ENCODE measurements at places on chromosomes 2 and 18.

DNA sequence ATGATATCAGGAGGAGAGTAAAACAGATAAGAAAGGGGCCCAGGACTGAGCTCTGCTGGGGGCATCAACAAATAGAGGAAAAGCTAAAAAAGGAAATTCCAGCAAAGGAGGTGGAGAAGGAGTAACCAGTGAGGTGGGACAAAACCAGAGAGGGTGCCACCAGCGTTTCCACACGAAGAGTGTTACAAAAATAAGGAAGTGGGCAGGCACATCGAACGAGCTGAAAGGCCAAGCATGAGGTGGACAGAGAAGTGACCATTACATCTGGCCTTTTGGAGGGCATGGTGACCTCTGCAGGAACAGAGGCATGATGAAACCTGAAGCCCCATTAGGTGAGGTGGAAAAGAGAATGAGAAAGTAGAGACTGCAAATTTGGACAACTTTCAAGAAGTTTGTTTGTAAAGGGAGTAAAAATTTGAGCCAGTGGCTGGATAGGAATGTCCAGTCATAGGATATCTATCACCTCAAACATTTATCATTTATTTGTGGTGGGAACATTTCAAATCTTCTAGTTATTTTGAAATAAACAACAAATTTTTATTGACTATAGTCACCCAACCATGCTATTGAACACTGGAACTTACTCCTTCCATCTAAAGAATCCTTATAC, 18.4 kb upstream of the VIT start:
- peak; percentile 28 for DNase-seq

DNA sequence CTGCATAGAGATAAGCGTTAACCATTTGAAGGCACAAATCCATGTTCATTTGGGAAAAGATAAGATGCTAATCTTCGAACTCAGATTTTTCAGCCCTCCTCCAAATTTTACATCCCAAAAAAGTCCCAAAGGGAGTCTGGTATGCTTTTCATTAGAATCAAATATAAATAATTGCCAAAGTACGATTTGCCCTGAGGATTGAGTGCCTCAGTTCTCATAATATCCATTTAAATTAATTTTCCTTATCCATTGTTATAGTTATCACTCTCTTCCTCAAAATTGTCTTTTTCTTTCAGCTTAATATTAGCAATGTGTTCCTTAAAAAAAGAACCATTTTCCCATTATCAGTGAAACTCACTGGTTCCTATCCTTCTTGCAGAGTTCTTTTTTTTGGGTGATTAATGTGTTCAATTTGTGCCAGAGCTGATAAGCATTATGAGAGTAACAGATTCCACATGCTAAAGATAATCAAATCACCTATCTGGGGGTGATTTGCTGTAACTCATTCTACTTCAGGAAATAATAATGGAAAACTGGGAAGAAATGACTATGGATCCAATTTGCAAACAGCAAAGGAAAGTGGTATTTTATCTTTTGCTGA, 686 bp downstream of the HNMT start:
- DNase-seq = no peak

GRCh38 chr2:3291113-3291512, 86.5 kb downstream of the EIPR1 start:
- no peak for DNase-seq

DNA sequence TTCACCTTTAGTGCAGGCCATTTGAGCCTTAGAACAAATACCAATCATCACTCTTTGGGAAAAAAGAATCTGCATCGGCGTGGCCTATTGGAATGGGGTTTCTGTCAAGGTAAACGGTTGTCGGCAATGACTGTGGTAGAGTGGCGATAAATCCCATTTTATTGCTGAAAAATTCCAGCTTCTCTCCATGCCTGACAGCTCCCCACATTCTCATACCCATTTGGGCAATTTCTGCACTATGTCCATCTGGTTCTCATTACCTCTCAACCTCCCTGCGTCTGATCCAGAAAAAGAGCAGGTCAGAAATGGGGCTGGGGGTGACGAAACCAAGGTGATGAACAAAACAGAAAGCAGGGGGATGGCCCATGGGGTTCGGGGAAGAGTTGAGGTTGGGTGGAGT, 254.0 kb downstream of the MEIS1 start:
- no peak for DNase-seq

DNA sequence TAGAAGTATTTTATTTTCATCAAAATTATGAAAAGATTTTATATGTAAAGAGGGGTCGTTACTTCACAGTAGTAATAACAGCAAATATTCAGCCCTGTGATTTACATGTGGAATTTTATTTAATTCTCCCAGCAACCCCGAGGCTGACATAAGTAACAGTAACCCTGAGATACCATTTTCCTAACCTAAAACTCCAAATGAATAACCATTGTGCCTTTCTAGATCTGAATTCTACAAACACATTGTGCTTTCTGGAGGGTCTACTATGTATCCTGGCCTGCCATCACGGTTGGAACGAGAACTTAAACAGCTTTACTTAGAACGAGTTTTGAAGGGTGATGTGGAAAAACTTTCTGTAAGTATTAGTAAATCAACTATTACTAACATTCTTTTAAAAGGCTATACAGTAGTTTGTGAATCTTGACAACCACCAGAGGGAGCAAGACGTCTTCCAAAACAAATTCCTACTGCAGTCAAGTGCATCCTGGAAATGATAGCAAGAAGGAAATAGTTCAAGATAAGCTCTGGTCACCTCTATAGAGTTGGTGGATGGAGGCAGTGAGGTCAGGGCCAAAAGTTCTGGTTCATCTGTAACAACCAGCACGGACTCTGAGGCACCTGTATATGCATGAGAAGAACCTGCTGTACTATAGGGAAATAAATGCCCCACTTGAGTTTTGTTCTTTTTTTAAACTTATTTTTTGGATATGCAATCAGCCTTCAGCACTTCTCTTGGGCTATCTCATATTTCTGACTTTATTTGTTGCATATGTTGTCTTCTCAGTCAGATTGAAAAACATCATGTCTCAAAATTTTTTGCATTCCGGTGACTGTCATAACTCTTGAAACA, 37.4 kb downstream of the ACTR2 start:
- peak; percentile 76 for DNase-seq

- peak; percentile 15 for DNase-seq
Observed at GRCh38 chr18:80246445-80247392, 595 bp downstream of the PARD6G start.

GRCh38 chr2:147790580-147790979, 54.2 kb upstream of the ACVR2A start:
- no peak for DNase-seq

GRCh38 chr2:22126106-22126505, 1002.3 kb downstream of the TDRD15 start:
- no peak for DNase-seq

GRCh38 chr2:165401285-165401852, 68.1 kb upstream of the CSRNP3 start:
- peak; percentile 60 for DNase-seq

DNA sequence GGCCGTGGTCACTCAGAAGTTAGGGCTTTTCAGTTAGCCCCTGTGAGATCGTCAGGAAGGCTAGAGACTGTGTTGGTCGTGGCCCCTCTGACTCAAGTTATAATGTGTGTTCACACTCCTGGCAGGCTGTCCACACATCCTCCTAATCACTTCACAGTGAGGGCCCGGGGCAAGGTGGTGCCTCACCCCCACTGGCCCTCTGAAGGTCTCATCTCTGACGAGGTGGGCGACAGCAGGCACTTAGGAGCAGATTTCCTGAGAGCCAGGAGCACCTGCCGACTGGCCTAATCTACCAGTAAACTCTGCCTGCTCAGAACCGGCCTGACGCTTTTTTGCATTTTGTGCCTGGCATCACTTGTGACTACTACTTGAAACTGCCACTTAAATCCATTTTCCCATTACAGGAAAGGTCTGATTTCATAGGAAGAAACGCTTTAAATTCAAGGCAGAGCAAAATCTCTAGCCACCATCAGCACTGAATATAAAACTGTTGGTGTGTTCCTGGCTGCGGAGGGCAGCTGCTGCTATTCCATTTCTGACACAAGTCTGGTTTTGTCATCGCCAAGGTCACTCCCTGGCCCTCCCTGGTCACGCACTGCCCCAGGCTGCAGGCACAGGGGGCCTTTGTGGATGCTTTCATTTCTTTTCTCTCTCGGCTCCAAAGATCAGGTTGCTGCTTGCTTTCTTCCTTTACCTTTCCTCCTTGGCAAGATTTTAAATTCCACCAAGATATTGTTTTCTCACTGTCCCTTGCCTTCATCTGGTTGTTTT, 48.0 kb downstream of the RAB12 start:
- no peak for DNase-seq

- DNase-seq = no peak
Observed at GRCh38 chr2:2296400-2296799, 34.7 kb downstream of the MYT1L start.

- no peak for DNase-seq
Observed at GRCh38 chr2:17667898-17668297, 85.7 kb downstream of the SMC6 start.

- DNase-seq = peak; percentile 40
Observed at GRCh38 chr2:1613731-1614354, 130.5 kb downstream of the PXDN start.

- DNase-seq = no peak
Observed at GRCh38 chr18:26362021-26362420, 135.8 kb downstream of the TAF4B start.

DNA sequence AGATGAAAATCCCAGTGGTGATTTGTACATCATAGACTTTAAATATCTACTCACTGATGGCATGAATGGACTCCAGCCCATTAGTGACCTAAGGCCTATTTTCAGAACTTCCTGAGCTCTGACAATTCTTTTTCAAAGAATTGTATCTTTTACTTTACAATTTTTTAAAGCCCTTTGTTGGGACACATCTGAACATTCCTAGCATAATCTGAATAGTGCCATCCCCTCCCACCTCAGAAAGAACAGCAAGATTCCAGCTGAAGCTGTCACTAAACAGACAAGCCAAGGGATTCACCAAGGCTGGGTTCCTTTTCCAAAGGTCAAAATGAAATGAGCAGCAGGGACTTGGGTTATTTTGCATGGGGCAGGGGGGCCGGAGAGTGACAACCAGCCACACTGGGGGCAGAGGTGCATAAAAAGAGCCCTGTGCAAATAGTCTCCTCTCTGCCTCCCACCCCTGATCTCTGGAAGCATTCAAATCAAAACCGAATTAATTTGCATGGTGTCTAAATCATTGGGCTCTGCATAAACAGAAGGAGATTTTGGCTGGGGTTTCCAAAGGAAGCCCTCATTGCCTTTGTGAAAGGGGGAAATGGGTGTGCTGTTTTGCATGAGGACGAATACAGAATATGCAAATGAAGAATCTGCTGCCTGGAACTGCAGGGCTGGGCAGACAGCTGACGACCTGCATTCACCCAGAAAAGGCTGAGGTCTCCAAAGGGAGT, 17.2 kb downstream of the EPHA4 start:
- peak; percentile 26 for DNase-seq

DNA sequence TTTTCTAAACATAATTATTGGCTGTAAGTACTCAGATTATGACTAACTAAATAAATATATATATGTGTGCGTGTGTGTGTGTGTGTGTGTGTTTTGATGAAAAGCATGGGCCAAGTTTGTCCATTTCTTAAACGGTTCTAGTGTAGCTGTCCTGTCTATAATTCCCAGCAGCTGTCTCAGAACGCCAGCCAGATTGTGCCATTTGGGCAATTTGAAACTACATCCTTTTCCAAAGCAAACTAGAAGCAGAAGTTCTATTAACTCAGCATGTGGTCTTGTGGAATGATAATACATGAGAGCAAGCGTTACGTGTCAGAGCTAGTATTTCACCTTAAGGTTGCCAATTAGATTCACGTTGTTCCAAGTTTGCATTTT, 1.7 kb downstream of the ARHGAP28 start:
- peak; percentile 91 for DNase-seq

- DNase-seq = no peak
Observed at GRCh38 chr2:96526615-96527285, 9.8 kb upstream of the ARID5A start.

- DNase-seq = peak; percentile 21
Observed at GRCh38 chr2:177772529-177772928, 300.0 kb downstream of the PDE11A start.

GRCh38 chr18:78673516-78674321, 305.9 kb upstream of the SALL3 start:
- DNase-seq = no peak

DNA sequence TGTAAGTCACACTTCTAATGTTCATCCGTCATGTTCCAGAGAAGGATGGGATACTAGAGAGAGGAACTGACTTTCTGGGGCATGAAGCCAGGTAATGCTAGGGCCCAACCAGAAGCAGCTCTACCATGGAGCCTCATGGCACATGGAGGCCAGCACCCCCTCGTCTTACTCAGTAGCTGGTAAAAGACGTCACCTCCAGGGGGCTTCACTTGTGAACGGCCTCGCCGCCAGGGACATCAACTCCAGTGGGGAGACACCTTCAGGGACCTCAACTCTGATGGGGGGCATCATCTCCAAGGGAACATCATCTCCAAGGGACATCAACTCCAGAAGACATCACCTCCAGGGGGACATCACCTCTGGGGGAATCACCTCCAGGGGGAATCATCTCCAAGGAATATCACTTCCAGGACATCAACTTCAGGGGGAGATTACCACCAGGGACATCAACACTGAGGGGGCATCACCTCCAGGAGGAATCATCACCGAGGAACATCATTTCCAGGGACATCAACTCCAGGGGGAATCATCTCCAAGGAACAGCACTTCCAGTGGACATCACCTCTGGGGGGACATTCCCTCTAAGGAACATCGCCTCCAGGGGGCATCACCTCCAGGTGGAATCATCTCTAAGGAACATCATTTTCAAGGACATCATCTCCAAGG, 168.4 kb downstream of the NDUFA10 start:
- DNase-seq = no peak

DNA sequence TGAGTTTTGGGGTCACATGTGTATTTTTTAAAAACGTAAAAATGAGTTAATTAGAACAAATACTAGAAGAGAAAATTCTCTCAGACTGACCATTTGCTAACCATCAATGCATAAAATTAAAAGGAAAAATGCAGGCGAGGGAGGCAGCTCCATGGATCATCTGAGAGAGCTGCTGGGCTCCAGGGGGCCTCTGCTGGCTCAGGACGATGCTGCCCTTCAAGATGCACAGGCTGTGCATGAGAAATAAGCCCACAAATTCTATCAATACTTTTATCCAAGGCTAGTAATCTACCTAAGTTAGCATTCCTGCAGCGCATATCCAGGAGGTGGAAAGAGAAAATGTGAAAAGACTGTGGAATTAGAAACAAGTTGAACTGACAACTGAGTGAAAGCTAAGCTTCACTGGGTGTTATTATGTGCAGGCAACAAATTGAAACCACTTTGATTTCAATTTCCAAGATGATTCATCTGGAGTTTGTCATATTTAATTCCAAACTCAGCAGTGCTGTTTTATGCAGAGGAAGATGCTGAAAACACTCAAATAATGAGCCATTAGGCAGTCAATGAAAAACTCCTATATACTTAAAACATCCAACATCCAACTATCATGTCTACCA, 261.1 kb downstream of the NBAS start:
- DNase-seq = peak; percentile 25

- DNase-seq = peak; percentile 59
Observed at GRCh38 chr18:74115046-74115445, 32.6 kb downstream of the FBXO15 start.

- peak; percentile 68 for DNase-seq
Observed at GRCh38 chr2:25977768-25978167, 4.5 kb downstream of the KIF3C start.
